ENCODE measurements at places on chromosomes 4 and X.

GRCh38 chr4:144411119-144411518, 234.8 kb upstream of the HHIP start:
- no peak for DNase-seq

DNA sequence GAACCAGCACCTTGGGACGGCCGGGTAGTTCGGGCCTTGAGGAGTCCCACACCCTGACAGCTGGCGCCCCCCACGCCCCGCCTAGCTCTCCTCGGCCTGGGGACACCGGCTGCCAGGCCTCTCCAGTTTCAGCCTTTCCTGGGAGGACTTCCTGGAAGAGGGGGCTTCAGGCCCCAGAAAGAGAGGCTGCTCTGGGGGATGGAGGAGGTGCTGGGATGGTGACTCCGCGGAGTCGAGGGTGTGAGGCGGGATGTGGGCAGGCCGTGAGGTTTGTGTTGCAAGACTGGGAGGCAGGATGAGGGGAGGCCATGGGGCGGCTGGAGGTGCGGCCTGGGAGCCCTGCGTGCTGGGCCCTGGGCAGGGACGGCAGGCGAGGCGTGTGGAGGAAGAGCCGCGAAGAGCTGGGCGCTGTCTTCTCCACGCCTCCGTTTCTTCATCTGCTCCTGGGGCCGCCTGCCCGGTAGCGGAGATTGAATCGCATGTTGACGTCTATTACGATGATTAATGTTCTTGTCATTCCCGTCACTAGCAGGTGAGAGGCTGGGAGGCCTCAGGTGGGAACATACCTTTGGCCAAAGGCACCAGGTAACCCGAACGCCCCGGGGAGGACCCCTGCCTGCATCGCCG, 918 bp upstream of the FGFRL1 start:
- DNase-seq, result no peak

DNA sequence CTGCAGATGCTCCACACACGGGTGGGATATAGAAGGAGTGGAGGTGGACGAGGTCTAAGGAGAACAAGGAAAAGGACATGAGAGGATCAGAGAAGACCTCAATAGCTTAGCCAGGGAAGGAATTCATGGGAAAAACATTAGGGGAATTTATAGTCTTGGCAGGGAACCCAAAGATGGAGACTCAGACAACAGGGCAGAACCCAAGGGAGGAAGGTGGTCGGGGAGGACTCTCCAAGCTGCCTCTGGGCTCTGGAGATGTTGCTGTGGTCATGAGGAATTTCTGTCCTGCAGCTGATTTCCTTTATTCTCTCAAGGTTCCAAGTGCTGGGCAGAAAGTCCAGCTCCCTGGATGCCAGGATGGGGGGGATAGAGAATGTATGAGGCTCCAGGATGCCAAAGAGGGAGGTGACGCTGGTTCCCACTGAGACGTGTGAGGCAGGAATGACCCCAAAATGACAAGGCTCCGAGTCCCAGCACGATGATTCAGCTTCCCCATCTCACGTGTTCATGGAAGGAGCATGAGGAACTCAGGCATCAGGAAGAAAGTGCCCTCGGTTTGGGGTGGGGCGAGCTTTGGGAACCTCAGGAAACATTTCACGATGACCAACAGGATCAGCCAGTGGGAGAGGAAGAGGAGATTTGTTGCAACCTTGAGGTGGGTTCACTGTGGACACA, 57.0 kb upstream of the PPP2R3B start:
- no peak for DNase-seq

GRCh38 chr4:119286377-119287002, 35.4 kb downstream of the FABP2 start:
- no peak for DNase-seq

- DNase-seq, result no peak
These were observed 10.6 kb downstream of the HGFAC start for GRCh38 chr4:3452376-3452775.

DNA sequence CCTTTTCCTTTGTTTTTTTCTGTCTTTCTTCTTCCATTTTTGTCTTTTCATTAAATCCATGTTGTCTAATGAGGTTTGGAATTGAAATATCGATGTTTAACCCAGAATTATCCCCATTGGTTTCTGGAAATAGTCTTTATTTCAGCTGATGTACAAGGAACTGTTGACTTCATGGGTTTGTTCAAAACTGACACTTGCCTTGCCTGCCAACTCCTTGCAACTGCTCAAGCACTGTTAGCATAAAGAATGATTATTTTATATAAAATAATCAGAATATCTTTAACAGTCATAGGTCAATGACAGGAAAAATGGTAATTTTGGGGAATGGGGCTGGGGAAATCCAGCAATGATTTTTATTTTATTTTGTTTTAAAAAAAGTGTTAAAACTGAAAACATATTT, 359.6 kb upstream of the LCORL start:
- DNase-seq, result no peak

GRCh38 chrX:118802857-118803256, 20.8 kb upstream of the ZCCHC12 start:
- no peak for DNase-seq

GRCh38 chr4:120870279-120870673, 52.2 kb downstream of the PRDM5 start:
- no peak for DNase-seq

GRCh38 chr4:138209094-138209493, 33.1 kb downstream of the SLC7A11 start:
- no peak for DNase-seq

- DNase-seq, result no peak
These were observed 509 bp downstream of the CXXC4 start for GRCh38 chr4:104494185-104494584.

- DNase-seq, result no peak
These were observed 151.1 kb upstream of the ADGRL3 start for GRCh38 chr4:61049018-61049417.

DNA sequence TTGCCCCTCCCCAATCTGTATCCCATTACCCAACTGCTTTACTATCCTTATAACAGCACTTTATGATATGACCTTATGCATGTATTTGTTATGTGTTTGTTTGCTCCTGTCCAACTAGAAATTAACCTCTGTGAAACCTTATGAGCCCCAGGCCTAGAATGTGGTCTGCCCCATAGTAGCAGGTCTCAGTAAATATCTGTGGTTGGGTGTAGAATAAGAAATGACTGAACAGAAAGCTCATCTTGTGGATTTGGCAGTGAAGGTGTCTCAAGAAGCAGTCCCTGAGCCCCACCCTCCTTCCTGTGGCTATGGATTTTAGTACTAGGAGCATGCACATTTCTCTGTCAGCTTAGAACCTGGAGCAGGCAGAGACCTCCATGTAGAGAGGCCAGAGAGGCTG, 229.0 kb upstream of the LCORL start:
- no peak for DNase-seq

- DNase-seq, result no peak
These were observed 405.0 kb downstream of the AFF2 start for GRCh38 chrX:148905400-148905799.

GRCh38 chr4:154329939-154330338, 161.7 kb downstream of the DCHS2 start:
- no peak for DNase-seq

DNA sequence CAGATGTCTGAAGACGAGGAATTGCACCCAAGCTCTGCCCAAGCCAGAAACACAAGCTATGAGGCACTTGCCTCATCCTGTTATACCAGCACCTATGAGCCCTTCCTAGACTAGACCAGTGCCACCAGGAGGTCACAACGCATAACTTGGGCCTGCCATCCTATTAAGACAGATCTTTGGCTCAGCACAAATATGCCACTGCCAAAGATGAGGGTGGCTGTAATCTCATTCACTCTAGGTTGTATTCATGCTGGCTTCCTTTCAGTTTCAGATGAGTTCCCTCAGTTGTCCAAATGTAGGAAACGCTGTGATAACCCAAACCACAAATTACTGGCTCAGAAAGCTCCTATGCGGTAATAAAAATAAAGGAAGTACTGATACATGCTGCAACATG, 76.5 kb upstream of the CITED1 start:
- DNase-seq, result no peak

- DNase-seq, result no peak
These were observed 72.9 kb downstream of the CLDN34 start for GRCh38 chrX:10039821-10040793.

DNA sequence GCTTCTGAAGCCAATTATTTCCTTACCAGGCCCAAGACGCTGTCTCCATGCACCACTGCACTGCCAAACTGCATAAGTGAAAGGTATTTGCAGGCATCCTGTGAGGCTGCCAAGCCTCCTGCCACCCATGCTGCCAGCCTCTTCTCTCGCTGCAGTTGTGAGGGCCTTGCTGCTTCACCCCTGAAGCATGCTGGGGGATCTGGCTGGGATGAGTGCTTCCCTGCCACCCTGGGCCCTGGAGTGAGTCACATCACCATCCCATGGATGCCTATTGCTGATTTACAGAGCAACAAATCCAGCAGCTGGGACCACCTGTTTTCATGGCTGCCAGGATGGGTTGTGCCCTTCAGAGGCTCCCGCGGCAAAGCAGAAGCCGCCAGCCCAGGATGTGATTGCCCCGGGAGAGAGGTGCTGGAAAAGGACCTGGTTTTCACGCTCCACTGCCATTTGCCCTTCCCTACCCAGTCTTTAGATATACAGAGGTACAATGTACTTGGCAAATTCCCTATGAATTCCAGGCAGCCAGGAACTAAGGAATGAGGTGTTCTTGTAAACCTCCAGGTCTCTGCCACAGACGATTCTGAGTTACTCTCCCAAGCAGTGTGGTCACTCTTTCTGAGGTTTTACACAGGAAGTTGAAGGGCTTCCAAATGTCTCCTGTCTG, 41.5 kb upstream of the PTCHD1 start:
- DNase-seq, result peak; percentile 75

DNA sequence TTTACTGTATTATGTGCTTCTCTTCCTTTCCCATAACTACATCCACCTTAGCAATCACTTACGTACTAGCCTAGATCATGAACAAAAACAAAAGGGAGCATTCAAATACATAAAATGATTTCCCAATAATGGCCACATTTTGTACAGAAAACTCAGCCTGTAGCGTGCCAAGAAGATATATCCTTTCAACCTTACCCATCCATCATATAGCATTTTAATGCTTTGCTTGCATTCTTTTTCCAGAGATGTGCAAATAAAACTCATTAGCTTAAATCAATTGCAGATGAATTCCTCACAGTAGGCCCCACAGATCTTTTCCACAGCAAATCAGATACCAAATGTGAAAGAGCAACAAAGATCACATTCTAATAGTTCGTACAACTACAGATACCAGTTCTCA, 20.8 kb downstream of the GRSF1 start:
- no peak for DNase-seq

- no peak for DNase-seq
These were observed 33.5 kb downstream of the SMS start for GRCh38 chrX:21974011-21974385.

DNA sequence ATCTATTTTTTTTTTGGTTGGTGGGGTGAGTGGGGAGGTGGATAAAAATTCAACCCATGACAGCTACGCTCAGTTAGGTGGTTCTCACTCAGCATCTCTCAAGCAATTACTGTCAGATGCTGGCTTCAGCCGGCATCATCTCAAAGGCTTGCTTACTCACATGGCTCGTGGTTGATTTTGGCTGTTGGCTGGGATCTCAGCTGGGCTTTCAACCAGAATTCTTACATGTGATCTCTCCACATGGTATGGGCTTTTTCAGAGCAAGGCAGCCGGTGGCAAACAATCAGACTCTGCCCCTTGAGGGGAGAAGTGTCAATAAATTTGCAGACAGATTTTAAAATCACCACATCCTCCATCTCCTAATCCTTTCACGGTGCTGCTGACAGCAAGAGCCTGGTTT, 47.2 kb downstream of the SLC34A2 start:
- DNase-seq, result peak; percentile 47

GRCh38 chr4:24793219-24794005, 2.0 kb upstream of the SOD3 start:
- no peak for DNase-seq

DNA sequence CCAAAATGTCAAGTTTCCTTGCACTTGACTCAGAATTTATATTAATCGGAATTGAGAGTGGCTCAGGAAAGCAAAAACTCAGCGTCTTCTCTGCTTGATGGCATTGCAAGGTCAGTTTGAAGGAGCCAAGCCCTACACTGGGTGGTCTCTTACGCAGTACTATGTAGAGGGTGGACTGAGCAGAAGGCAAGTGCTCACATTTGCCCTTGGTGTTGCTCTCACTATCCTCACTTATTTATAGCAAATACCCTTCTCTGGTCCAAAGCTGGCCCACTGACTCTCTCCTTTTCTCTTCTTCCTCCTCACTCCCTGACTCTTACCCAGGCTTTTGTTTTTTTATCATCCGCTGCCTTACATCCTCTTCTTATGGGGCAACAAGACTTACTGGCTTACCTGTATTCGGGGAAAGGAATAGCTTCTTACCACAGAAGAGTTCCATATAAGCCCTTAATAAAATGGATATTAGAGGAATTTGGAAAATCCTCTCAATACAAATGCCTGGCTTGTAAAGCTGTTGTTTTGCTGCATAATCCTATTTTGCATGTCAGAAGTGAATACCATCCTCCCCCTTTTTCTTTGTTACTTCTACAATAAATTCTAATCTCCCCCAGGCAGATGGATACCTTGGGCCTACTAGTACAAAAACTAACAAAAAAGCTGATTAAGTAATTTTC, 24.8 kb upstream of the GATB start:
- no peak for DNase-seq

DNA sequence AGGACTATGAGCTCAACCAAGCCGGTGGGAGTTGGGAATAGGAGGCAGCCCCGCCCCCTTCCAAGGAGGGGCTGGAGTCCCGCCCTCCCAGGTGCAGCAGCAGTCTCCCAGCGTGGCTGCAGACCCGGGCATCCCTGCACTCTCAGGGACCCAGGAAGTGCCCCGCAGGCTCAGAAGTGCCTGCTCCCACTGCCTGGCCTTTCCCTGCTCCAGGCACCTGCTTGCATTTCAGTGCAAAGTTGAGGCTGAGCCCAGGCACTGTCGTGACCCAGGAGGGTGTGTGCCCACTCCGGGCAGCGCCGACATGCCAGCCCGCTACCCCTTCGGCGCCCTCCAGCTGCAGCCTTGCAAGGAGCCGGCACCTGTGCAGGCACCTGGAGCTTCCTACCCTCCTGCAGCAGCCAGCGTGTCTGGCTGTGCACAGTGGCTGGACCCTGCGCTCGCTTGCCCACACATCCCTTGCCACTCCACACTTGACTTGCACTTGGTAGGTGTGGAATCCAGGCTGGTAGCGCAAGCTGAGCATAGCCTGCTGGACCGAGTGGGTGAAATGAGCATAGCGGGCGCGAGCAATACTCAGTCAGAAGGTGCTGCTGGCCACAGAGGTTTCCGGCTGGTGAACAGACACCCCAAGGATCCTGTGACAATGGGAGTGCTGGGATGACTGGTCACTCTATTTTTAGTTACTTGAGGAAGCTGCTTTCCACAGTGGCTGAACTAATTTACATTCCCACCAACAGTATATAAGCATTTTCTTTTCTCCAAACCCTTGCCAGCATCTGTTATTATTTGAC, 236.3 kb downstream of the PCDH10 start:
- no peak for DNase-seq

GRCh38 chrX:17788439-17788838, 51.1 kb downstream of the SCML1 start:
- no peak for DNase-seq

All from NCI-H446 treated with DMSO at 0.1 percent for 48 hours (cell line).